AG04450 (cell line): ENCODE measurements at places on chromosomes 12 and 14.

DNA sequence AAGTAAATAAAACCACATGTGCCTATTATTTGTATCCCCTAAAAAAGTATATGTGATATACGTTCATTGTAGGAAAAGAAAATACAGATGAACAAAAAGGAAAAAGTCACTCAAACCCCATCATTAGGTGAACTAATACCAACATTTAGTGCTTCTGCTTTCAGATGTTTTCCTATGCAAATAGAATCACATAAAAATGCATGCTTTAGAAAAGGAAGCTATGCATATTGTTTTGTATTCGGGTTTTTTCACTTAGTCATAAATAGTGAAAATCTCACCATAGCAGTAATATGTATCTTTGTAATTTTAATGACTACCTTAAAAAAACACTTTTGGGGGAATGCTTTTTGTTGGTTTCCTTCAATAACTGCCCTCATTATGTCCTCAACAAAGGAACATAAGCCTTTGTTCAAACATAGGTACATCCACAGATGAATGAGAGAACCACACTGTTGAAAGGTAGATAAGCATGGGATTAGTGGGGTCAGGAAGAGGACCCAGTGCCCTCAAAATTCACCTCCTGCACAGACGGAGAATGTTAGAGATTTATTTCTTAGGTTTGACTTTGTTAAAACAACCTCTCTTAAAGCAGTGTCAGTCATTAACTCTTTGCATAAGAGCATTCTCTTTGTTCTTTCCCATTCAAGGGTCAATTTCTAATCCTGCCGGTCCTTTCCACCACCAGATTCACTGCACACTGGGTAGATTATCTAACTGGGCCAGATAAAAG is 6.5 kb downstream of the AMDHD1 start:
- DNase-seq: no peak

GRCh38 chr14:61552241-61552640 is 143.1 kb upstream of the HIF1A start:
- no peak for DNase-seq

DNA sequence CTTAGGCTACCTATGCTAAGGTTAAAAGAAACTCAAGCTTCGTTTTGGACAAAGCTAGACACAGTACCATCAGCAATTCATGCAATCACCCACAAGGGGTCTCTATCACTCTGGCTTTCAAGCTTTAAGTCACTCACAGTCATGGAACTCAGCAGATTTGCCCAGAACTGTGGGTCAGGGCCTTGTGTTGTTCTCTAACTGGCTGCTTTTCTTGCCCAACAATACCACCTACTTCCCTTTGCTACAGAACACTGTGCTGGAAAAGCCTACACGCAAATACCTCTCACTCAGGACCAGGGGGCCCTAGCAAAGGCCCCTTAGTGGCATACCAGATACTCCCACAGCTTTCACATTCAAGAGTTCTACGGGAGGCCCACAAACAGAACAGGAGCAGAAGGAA is 9.1 kb downstream of the NEMP1 start:
- DNase-seq: peak; percentile 73

DNA sequence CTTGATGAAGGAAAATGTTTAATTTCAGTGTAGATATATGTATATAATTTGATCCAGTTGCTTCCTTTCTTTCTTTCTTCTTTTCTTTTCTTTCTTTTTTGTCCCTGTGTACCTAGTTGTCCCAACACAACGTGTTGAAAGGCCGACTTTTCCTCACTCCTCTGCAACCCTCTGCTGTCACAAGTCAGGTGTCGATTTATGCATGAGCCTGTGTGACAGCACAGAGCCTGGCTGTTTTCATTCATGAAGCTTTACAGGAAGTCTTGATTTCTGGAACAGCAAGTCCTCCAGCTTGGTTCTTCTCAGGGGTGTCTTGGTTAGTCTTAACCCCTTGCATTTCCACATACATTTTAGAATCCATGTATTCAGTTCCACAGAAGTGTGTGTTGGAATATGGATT is 88.1 kb downstream of the PPP2R5C start:
- DNase-seq: no peak

GRCh38 chr12:91009319-91009950 is 4.7 kb upstream of the EPYC start:
- DNase-seq: no peak

- DNase-seq: no peak
Measured at GRCh38 chr14:97458255-97458654, 661.1 kb downstream of the VRK1 start.

- no peak for DNase-seq
Measured at GRCh38 chr12:53750812-53751335, 905 bp downstream of the CISTR start.

GRCh38 chr14:39276579-39277114 is 42.9 kb downstream of the MIA2 start:
- DNase-seq: no peak

DNA sequence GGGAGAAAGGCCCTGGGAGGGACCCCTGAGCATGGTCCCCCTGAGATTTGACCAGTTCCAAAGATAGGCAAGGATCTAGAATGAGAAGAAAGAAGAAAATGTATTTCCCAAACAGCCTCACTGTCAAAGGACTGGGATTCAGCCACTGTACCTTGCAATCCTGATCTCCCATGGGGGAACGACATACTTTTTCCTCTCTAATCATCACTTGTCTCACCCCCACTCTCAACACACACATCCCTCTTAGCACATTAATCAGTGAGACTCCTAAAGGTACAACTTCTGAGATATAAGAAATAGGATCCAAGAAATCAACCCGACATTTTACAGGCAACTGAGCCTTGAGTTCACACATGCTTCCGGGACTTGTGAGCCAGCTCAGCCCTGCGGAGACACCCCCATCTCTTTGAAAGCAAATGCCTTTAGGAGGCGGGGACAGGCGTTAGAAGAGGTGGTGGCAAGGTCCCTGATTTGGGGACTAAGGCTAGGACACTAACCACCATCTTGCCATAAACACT is 1.4 kb downstream of the MAP3K9 start:
- no peak for DNase-seq

GRCh38 chr12:56877195-56878009 is 56.8 kb downstream of the SDR9C7 start:
- no peak for DNase-seq

DNA sequence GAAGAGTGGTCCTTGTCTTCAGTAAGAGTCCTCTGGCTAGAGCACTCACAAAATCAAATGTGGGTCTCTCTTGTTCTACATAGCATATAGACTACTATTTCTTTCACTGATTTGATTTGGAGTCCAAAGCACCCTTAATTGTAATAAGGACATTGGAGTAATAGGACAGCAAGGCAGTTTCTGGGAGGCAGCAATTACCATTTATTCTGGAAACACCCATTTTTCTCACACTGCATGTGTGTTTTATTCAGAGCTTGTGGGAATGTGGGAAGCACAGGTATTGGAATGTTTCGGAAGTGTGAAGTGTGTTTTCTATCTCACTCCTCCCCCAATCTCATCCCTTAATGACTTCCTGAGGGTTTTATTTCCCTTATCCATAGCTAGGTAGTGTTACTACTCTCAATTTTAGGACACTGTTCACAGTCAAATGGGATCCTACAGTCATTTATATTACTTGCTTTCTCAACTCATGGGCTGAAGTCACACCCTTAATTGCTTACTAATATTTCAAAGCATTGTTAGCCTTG is 20.2 kb downstream of the PCBP2 start:
- DNase-seq: no peak

- no peak for DNase-seq
Measured at GRCh38 chr14:104346608-104347007, 208.2 kb downstream of the KIF26A start.

DNA sequence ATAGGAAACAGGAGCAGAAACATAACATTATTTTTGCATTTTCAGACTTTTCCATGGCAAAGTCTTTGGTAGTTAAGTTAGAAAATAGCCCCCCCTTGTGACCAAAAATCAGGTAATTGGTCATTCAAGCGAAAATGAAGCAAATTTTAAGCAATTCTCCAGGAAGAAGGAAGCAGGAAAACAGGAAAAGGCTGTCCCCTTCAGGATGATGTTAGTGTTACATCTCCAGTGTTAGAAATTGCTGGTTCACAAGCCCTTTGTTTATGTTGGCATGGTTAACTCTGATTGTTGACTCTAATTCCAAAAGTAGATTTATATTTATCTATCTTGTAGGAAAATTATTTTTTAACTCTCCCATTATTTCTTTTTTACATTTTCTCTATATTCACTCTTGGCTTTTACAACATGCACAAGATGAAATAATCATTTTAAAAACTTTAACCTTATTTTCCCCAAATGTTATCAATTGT is 18.8 kb upstream of the GAS2L3 start:
- peak; percentile 72 for DNase-seq

DNA sequence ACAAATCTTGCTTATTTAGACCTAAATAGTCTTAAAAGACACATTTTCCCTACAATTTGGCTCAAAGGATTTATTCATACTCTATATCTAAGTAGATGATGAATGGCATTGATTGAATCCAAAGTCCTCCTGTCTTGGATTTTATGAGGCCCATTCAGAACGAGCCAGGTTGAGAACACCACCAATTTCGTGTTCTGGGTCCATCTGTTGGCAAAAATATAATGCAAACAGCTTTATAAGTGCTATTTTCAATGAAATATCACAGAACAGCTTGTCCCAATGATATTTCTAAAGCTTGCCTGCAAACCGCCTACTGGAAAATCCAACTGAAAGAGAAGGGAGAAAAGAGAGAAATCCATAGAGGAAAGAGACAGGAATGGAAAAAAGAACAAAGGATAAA is 204.8 kb upstream of the GARIN6 start:
- DNase-seq: no peak

DNA sequence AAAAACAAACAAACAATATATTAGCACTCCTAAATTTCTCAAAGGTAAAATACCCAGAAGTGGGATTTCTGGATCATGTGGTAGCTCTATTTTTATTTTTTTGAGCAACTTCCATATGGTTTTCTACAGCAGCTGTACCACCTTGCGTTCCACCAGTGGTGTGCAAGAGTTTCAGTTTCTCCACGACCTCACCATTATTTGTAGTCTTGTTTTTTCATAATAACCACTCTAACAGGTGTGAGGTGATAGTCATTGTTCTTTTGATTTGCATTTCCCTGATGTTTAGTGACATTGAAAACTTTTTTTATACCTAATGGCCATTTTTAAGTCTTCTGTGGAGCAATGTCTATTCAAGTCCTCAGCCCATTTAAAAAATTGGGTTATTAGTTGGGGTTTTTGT is 127.3 kb upstream of the SLC38A2 start:
- no peak for DNase-seq

DNA sequence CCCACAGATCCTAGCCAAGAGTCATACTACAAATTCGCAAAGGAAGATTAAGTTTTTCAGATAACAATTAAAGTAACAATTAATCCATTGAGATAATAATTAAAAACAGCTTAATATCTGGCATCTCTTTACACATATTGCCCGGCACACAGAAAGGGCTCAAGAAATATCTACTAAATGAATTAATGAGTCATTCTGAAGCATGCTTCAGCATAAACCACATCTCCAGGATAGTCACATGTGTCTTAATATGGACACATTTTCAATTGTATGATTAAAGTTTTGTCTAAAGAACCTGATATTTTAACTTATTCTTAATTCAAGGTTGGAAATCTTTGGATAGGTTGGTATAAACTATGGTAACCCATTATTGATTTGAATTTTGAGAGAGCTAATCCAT is 9.6 kb downstream of the ITPR2 start:
- no peak for DNase-seq

DNA sequence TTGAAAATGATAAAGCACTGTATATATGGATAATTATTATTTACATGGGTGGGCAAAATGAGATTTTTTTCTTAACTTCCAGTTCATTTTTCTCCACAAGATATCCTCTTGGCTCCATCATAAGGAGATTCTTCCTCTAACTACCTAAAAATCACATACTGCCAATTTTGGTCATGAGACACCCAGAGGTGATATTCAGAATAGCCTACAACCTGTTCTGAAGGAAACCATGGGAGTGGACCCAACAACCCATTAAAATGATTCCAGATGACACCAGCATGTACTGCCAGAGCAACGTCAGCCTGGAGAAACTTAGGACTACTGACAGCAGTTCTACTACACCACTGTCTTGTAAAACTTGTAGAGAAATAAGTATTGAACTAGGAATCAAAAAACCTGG is 136.3 kb upstream of the TMPO start:
- no peak for DNase-seq

GRCh38 chr12:45726603-45727300 is 2.8 kb upstream of the ARID2 start:
- no peak for DNase-seq

DNA sequence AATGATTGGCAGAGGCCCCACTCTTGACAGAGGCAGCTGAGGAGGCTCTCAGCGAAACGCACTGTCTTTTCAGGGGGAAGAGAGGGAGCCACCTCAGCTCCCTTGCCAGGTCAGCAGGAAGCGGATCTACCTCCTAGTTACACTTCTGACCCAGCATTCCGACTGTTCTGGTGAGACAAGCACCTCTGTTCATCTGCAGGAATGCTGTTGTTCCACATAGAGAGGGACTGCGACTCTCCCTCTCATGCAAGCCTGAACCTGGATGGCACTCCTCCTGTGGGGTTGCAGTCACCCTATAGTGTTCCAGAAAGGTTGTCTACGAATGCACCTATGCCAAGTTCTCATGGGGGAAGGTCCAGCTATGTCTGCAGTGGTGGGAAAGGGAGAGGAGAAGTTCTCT is 37.1 kb upstream of the AEBP2 start:
- no peak for DNase-seq

GRCh38 chr14:95522556-95522955 is 6.1 kb upstream of the SYNE3 start:
- DNase-seq: no peak

DNA sequence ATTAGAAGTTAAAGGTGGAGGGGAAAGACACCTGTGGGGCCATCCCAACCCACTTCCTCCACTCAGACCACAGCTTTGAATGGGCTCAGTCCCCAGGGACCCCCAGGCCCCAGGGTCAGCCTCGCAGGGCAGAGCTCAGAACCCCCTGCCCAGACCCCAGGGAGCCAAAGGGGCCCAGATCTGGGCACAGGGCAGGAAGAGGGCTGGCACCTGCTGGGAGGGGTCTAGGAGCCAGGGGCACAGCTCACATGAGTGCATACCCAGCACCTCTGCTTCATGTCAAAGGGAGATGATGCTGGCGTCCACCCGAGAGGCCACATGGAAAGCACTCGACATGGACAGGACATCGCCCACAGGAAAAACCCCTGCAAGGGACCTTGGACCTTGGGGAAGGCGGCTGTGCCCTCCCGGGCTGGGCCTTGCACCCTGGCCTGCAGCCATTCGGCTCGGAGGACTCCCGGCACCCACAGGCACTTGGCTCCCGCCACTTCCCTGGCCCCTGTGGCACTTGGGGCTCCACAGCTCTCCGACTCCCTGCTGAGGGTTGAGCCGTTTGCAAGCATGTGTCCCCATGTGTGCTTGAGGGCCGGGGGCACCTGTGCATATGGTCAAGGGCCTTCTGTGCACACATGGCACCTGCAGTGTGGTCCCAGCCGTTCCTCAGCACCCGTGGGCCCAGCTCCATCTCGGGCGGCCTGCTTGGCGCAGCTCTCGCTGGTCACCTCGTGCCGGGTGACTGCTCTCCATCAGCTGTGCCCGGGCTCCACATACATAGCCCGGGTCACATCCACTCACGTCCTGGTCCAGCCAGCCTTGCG is 7.8 kb upstream of the AMN start:
- no peak for DNase-seq
